NCI-H2081 (cell line): ENCODE measurements at places on chromosomes 1 and 21.

- peak; percentile 74 for DNase-seq
Measured at GRCh38 chr1:27349784-27350662, 8.2 kb downstream of the SYTL1 start.

DNA sequence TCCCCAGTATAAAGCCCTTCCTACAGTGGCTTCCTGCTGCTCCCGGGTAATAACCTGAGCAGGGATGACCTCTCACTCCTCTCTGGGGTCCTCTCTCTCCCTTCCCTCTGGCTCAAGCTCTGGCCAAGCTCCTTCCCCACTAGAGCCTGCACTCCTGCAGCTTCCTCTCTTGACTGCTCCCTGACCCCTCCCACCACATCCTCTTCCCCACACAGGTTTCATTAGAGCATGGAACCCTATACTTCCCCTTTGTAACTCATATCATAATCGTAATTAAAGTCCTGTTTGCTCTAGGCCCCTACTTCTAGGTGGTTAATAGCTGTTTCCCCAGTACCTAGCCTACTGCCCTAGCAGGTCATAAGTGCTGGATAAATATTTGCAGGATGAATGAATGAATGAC is 146.2 kb downstream of the C1orf21 start:
- DNase-seq: no peak

DNA sequence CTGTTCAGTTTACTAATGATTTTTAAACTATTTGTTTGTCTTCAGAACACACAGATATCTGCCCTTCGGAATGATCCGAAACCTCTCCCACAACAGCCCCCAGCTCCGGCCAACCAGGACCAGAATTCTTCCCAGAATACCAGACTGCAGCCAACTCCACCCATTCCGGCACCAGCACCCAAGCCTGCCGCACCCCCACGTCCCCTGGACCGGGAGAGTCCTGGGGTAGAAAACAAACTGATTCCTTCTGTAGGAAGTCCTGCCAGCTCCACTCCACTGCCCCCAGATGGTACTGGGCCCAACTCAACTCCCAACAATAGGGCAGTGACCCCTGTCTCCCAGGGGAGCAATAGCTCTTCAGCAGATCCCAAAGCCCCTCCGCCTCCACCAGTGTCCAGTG is 51.6 kb downstream of the ACP6 start:
- no peak for DNase-seq

- DNase-seq: no peak
Measured at GRCh38 chr1:1777583-1777899, 729 bp downstream of the NADK start.

DNA sequence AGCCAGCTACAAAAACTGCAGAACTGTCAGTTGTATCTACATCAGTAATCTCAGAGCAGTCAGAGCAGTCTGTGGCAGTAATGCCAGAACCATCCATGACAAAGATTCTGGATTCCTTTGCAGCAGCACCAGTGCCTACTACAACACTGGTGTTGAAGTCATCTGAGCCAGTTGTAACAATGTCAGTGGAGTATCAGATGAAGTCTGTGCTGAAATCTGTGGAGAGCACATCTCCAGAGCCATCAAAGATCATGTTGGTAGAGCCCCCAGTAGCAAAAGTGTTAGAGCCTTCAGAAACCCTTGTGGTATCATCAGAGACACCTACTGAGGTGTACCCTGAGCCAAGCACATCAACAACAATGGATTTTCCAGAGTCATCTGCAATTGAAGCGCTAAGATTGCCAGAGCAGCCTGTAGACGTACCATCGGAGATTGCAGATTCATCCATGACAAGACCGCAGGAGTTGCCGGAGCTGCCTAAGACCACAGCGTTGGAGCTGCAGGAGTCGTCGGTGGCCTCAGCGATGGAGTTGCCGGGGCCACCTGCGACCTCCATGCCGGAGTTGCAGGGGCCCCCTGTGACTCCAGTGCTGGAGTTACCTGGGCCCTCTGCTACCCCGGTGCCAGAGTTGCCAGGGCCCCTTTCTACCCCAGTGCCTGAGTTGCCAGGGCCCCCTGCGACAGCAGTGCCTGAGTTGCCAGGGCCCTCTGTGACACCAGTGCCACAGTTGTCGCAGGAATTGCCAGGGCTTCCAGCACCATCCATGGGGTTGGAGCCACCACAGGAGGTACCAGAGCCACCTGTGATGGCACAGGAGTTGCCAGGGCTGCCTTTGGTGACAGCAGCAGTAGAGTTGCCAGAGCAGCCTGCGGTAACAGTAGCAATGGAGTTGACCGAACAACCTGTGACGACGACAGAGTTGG is 7.3 kb downstream of the SON start:
- no peak for DNase-seq

GRCh38 chr1:175788586-175789252 is 45.3 kb upstream of the TNR start:
- no peak for DNase-seq

DNA sequence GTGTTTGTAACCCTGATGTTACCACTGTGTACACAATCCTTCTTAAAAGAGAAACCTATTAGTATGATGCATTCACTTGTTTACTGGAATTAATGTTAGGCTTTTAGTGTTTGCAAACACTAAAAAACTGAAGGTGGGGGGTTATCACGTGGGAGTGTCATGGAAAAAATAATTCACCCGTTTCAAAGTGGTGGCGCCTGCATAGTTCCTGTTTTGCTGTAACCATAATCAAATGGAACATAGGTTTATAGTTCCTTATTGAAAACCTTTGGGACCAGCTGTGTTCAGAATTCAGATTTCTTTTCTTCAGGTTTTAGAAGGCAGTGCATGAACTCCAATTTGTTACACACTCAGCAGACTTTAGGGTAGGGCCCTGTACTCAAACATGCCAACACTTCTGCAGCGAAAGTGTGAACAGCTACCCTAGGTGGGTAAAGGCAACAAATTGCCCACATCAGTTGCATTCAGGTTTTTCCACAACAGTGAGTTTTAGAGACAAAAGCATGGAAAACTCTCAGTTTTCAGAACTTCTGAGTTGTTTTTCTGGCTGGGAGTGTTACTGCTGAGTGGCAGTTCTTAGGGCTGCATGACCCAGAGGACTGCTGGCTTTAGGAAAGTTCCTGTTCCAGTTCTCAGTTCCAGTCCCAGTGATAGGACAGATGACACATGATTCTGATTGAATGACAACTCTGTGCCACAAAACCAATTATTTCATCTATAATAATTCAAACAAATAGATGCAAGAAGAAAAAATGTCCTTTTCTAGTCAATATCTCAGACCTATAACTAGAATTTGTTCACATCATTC is 29.1 kb upstream of the IVNS1ABP start:
- DNase-seq: no peak

- DNase-seq: no peak
Measured at GRCh38 chr21:38144193-38144592, 112.6 kb upstream of the KCNJ15 start.

DNA sequence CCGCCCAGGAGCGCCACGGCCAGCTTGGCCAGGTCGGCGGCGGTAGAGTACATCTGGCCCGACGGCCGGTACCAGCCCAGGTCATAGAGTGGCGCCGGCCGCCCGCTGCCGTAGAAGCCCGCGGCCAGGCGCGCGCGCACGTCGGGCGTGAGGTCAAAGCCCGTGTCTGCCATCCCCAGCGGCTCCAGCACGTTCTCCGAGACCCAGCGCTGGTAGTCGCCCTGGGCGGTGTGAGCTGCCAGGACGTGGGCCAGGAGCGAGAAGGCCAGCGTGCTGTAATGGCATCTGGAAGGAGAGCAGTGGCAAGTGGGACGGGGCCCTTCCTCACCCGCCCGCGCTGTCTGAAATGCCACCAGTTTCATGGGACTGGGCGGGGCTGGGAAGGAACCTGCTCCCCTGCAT is 18.9 kb downstream of the LACTBL1 start:
- DNase-seq: no peak

DNA sequence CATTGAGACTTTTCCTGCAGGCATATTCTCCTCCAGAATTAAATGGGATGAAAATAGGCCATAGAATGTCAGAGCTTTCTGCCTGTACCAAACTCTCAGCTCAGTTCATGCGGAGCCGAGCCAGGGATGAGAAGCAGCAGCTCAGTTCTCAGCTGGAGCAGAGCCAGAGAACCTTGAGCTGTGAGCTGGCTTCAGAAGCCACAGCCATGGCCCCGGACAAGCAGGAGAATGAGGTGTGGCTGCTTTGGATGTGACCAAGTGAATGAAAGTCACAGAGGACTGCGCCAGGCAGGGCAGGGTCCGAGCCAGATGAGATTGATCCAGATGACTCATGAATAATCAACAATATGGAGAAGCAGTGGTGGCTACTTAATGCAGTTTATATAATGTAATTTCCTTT is 633.8 kb downstream of the NCAM2 start:
- no peak for DNase-seq

DNA sequence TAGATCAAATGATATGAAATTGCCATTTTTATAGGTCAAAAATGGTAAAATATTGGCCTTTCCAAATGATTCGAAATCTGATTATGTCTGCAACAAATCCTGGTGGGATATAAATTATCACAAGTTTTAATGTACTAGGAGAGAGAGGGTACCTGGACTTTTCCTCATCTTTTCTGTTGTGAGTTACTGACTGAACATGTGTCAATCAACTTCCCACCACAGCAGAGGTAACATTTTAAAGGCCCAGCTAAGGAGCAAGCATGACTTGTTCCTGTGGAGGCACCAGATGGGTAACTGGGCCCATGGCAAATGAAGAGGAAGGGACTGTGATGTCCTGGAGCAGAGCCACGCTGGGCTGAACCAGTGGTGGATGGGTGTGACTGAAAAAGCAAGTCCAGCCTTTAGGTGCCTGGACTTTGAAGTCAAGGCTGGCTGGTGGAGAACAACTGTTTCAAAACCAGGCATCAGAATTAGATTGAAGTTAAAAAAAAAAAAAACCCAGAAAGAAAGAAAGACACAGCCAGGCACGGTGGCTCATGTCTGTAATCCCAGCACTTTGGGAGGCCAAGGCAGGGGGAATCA is 6.6 kb downstream of the MR1 start:
- DNase-seq: no peak

- DNase-seq: no peak
Measured at GRCh38 chr21:37251294-37251634, 15.9 kb downstream of the VPS26C start.

GRCh38 chr1:107935396-107936064 is 29.4 kb downstream of the VAV3 start:
- no peak for DNase-seq

- DNase-seq: no peak
Measured at GRCh38 chr1:207831517-207832327, 79.2 kb downstream of the CD34 start.
